Umbilical cord (tissue), 2 donors: ENCODE measurements at places on chromosomes 6 and 20.

GRCh38 chr6:103140308-103141027, 1719.3 kb downstream of the HACE1 start:
- DNase-seq: no peak

- DNase-seq: no peak
Measured at GRCh38 chr6:154157082-154157481, 118.0 kb downstream of the OPRM1 start.

GRCh38 chr6:72245565-72245964, 359.2 kb downstream of the RIMS1 start:
- no peak for DNase-seq

DNA sequence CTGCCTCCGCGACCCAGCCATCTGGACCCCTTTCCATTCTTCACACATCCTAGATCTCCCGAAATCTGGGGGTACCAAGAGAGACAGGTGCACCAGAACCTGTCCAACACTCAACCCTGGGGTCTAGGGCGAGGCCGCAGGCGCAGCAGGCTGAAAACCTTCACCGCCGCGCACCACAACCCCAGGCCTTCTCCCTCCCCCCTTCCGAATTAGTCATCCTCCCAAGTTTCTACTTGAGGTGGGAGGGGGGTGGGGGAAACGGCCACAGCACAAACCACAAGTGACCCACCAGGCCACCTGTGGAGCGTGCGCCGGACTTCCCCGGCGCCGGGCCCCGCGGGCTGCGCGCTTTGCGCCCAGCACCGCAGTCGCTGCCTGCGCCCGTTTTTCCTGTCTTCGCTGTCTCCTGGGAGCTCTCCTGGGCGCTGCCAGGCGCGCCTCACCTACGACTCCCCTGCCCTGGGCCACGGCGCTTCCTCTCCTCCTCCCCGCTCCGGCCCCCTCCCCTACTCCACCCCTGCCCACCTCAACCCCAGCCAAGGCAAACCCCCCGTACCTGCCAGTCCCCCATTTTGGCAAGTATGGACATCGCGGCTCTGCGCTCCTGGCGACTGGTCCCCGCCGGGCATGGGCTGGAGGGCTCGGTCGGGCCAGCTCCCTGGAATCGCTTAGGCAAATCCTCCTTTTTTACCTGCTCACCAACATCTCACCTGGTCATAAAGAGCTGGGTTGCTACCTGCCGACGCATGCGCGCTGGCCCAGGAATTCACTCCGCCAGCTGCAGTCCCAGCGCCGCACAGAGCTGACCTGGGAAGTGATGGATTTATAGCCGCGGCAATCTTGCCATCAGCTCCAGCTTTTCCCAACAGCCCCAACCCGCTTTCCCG, 4.2 kb upstream of the TFAP2A start:
- DNase-seq: peak; percentile 63

DNA sequence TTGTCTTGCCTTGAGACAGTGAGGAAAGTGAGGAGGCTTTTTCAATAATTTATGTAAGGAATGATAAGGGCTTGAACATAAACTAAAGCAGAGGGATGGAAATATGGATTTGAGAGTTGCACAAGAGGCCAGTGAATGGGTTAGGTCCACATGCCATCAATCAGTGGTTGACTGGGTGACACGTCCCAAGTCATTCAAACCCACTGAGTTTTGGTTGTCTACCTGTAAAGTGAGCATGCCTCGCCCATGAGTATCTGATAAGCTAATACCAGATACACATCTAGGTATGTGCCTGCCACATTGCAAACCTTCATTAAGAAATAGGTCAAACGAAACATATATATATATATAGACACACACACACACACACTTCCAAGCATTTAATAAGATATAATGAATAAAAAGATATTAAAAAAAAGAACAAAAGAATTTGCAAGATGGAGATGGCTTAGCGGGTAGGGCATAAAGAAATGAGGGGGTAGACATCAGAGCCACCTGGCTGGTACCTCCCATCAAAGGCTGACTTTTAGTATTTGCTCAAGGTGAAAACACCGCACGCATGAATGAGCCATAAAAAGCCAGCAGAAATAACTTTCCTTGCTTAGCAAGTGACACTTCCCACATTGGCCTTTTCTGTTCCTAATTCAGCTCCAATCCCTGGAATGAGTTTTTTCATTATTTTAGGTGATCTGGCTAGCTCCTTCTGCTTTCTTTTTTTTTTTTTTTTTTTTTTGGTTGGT, 109.1 kb upstream of the GGTLC1 start:
- no peak for DNase-seq

- no peak for DNase-seq
Measured at GRCh38 chr6:16567071-16567470, 194.2 kb downstream of the ATXN1 start.

DNA sequence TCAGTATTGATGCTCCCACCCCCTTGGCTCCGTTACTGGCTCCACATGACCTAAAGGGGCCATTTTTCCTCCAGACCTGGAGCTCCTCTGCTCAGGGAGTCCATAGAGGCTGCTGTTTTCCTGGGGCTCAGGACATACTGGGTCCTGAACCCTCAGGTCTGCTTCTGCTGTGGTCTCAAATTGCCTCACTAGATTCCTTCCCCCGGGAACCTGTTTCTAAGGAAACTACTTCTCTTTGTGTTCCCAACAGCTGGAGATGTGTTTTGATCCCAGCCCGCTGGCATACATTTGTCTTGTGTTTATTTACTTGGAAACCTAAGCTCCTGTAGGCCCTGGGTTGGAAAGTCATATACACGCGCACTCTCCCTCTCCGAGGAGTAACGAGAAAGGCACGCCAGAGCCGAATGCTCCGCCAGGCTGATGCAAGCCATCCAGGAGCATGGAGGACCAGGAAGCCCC, 222.8 kb downstream of the UST start:
- no peak for DNase-seq

DNA sequence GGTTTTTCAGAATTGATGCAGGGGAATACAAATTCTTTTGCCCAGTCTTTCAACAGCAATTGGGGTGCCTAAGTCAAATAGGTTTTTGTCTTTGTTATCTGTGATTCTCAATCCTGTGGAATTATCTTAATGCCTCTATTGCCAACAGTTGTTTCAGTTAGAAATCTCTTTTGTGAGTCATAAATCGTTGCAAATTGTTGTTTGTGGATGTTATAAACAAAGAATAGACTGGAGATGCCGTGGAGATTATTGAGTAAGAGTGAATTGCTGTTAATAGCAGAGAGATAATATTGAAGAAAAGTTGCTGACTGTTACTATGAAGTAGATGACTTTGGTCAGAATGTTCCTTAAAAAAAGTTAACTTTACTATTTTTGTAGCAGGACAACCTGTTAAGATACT, 63.7 kb upstream of the POPDC3 start:
- no peak for DNase-seq

- DNase-seq: no peak
Measured at GRCh38 chr6:36383606-36384005, 3.9 kb downstream of the ETV7 start.

GRCh38 chr20:40635971-40636370, 53.1 kb downstream of the MAFB start:
- no peak for DNase-seq

DNA sequence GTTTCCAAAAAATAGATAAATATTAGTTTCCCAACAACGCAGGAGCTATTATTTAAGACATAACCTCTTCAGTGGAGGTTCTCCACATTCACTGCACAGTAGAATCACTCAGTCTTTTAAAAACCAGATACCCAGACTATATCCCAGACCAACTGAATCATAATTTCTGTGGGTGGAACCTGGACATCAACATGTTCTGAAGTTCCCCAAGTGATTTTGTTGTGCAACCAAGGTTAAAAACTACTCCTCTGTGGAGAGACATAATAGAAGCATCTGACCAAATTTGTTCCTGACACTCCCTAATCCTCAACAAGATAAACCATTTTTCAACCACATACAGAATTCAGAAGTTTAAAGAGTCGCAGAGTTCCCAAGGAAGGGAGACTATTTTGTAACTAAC, 42.3 kb downstream of the STK38 start:
- peak; percentile 74 for DNase-seq

DNA sequence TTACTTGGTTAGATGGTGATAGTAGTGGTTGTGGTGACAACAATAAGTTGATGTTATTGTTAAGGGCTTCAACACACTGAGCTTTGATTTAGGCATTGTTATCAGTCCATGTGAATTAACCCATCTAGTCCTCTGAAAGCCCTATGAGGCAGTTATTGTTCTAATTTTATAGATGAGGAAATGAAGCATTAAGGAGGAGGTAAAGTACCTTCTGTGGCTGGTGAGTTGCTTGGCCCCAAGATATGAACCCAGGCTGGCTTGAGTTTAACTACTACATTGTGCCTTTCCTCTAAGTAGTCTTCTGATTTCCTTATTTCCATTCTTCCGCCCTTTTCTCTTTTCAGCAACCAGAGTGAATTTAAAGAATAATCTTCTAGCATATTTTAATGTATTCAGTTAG, 81.7 kb downstream of the QKI start:
- no peak for DNase-seq

GRCh38 chr6:138248878-138249277, 30.6 kb upstream of the PBOV1 start:
- no peak for DNase-seq

DNA sequence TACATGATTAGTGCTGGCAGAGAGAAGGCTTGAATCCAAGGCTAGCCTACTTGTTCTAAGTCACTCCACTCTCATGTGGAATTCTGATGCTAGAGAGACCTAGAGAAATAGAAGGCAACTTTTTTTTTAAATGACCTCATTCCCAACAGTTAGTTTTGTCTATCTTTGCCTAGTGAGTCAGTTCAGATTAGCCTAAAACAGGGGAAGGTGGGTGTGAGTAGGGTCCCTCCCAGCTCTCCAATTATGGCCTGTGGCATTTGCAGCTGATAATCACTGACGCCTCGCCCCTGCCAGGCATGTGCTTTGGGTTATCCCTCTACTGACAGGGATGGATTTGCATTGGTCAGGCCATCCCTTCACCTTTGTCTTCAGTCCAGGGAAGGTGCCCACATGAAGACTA, 13.6 kb downstream of the TXLNB start:
- DNase-seq: no peak

DNA sequence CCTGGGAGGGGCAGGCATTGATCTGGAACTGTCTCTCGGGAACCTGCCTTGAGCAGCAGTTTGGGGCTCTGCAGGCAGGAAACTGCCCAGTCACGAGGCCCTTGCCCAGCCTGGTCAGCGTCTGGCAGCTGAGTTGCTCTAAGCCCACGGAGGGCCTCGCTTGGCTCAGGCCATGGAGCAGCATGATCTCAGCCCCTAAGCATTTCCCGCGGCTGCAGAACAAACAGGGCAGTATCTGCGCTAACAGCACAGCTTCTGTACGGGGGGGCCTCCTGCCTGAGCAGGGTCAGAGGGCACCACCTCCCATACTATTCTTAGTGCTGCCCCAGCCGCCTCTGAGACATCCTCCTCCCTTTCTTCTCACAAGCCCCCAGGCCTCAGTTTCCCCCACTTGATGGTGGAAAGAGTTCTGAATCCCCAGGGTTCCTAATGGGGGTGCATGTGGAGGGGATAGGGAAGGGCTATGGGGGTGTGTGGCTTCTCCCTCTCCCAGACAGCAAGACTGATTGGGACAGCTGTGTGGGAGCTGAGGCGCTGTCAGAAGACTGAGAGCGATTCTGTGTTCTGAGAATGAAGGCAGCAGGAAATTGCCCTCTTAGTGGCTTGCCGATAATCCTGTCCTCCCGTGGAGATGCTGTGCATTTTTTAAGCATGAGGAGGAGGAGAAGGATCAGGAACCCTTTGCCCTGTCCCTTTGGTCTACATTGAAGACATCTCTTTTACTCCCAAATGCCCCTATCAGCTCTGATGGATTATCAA, 46.4 kb downstream of the MOCS1 start:
- peak; percentile 96 for DNase-seq

DNA sequence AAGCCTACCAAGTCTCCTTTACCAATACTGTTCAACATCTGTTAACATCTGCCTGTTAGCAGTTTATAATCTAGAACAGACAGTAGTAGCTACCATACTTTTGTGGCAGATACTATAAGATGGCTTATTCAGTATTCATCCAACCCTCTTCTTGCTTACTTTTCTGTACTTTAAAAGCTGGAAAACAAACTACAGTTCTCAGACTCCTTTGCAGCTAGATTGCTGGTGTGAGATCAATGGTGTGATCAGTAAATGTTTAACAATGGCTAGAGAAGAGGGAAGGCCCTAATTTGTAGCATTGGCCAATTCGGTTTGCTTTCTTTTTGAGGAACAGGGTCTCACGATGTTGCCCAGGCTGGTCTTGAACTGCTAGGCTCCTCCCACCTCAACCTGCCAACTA, 3.5 kb upstream of the REV3L start:
- DNase-seq: no peak

GRCh38 chr20:48382304-48382703, 445.5 kb downstream of the PREX1 start:
- no peak for DNase-seq

DNA sequence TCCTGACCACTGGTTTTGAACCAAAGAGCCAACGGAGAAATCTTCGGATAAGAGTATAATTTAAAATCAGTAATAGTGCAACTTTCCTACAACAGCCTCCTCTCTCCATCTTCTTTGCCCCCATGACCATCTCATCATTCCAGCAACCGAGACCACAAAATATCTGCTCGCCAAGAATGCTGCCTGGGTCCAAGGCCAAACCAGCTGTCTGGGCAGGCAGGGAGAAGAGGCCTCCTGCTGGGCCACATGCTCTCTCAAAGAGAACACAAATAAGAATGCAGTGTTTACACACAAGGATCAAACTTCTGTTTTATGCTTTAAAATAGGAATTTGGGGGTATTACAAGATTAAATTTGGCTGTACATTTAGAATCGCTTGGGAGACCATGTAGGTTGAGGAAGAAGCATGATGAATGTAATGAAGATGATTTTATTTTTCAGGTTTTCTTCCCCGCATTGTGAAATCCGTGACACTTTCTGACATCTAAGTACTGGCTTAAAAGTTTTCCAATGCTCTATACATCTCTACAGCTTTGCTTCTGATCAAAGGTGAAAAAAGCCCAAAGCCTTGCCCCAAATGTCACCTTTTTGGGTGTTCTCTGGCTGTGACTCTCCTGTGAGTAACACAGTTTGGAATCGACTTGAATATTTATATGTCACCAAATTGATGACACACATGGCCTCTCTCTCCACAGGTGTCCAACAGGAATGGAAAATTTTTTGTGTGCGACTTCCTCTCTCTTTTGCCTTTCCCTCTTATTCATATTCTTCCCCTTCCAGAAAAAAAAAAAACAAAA, 79.4 kb upstream of the PROKR2 start:
- DNase-seq: no peak
